ENCODE measurements at places on chromosomes 5 and 9.

DNA sequence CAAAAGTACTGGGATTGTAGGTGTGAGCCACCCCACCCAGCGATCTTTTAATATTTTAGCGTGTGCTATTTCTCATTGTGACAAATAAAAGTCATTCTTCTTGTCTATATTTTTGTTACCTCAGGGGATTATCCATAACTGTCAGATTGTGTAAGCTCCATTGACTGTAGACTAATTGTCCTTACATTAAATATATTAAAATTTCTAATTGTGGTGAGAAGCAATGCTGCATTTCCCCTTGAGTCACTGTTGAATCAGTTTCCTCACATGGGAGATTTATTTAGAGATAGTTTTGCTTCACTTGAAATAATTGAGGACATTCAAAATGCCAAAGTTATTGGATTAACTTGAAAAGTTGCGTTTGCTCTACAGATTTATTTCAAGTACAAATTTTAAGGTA is 782.4 kb upstream of the WWC1 start:
- no peak for DNase-seq

DNA sequence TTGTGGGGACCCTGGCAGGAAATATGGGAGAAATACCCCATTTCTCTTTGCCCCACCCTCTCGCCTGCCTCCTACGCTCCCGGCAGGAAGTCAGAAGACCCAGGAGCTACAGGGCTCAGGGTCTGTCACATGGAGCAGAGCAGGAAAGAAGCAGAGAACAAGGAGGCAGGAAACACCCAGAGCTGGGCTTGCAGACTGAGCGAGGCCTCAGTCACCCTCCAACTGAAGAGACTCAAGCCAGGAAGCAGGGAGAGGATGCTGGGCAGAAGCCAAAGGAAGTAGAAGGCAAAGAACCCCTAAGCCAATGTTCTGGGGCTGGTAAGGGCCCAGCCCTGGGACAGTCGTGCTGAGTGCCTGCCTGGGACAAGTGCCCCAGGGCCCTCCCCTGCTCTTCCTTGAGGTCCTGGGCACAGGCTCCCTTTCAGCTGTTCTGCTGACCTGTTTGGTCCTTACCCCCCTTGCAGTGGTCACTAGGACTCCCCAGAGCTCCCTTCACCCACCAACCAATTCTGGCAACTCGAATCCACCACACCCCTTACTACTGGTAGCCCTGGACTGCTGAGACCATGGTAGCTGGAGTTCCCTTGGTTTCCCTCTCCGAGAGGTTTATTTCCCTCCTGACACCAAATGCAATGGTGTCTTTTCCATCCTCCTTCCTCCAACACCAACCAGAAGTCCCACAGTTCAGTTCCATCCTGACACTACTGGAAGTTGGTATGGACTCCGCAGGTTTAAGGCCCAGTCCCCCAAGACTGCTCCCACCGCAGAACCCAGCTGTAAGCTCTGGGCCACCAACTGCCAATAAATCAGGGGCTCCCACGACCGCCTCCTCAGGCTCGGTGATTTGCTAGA is 157.5 kb downstream of the COL23A1 start:
- DNase-seq: no peak

DNA sequence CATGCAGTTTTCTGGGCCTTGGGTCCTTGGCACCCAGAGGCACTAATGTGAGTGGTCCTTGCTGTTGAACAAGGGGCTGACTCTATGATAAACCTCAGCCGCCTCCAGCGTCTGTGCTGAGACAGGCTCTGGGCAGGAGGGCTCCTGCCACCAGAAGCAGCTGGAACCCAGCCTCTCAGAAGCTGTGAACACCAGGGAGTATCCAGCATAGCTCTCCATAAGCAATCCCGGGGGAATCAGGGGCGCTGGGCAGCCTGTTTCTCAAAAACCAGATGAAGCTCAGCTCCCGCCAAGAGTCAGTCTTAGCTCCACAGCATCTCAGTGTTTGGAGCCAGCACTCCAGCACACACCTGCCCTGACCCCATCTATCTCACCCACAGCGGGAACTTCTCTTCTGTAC is 170.2 kb downstream of the HSPA4 start:
- DNase-seq: no peak

DNA sequence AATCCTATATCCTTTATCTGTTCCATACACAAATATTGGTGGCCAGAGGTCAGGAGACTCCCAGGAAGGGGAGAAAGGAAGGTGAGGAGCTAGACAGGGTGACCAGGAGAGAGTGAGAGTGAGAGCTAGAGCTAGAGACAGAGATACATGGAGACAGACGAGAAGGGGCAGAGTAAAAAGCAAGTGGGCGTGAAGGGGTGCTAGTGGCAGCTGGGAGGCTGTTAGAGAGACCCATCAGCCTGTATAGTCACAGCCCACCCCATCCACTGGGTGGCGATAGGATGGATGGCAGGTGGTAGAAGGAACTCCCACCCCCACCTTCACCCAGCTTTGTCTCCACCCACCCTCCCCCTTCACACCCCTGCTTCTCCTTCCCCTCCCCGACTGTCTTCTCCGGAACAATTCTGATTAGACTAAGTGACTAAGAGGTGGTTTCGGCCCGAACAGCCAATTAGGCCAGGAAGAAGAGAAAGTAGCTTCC is 32.8 kb downstream of the PCDH1 start:
- DNase-seq: no peak

- DNase-seq: no peak
Observed at GRCh38 chr9:17660158-17660557, 81.3 kb downstream of the SH3GL2 start.

GRCh38 chr9:5450359-5451091 is at the start of gene CD274:
Gene CD274 (plus strand): TSS chr9:5450542. CDS start chr9:5456114, 5,572 bp downstream.
- DNase-seq: peak; percentile 66

All from activated T-helper 1 cell treated with Interleukin-2 at 50 U/mL for 16 hours (primary cell).